NCI-H1436 (cell line): ENCODE measurements at places on chromosomes 5 and 9.

DNA sequence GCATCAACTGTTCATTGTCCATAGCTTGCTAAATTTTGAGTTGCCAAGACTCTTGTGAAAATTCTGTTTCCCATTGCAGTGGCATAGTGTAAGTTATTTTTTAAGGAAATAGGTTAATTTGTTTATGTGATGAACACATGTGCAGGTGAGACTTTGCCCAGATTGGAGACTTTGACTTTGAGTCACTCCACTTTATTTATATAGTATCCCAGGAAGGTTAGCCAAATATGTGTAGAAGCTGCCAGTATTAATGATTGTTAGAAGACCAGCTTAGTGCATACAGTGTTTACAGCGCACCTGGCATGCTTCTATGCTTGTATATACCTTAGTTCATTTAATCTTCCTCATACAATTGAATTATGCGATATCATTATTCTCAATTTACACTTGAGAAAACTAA is 51.0 kb downstream of the MTAP start:
- DNase-seq, result no peak

GRCh38 chr9:5140151-5140550 is 45.3 kb downstream of the INSL6 start:
- no peak for DNase-seq

DNA sequence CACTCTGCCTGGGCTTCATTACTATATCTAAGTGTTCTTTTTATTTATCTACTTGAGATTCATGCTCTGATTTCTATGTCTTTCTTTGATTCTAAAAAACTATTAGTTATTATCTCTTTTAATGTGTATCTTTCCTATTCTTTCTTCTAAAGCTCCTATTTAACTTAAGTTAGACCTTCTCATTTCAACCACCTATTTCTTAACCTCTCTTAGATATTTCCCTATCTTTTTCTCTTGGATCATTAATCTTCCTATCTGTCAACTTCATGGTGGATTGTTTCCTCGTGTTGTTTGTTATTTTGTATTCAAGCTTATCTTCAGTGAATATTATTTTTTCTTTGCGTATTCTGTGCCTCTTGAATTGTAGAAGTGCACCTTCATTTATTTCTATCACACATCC is 202.1 kb downstream of the ADAMTS6 start:
- no peak for DNase-seq

DNA sequence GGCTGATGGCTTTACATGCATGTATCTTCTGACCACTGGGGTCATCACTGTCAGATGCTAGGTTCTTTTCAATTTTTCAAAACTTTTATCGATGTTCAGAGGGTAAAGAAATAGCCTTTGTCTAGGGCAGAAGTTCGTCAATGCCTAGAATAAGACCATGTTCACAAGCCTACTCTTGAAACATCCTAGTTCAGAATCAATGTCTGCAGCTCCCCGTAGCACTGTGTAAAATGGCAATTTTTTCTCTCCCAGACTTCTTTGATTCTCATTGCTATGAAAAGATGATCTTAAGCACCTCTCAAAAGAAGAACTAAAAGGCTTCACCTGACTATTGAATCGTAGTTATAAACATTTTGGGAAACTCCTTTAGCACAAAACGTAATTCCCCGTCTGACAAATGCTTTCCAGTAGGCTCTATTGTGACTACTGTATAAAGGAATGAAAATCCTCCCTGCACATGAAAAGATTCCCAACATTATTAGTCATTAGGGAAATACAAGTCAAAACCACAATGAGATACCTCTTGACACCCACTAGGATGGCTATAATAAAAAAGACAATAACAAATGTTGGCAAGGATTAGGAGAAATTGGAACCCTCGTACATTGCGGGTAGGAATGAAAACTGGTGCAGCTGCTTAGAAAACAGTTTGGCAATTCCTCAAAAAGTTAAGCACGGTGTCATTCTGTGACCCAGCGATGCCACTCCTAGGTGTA is 263.5 kb downstream of the ARHGAP26 start:
- no peak for DNase-seq

GRCh38 chr9:88775559-88775958 is 215.7 kb upstream of the S1PR3 start:
- no peak for DNase-seq
